Right atrium auricular region (tissue), 2 donors: ENCODE measurements at places on chromosomes 12 and 14.

GRCh38 chr12:91577586-91578539, 395.2 kb upstream of the DCN start:
- DNase-seq, result no peak

- DNase-seq, result no peak
Measured at GRCh38 chr12:9115731-9116559, at the start of gene A2M. Gene A2M (minus strand): TSS chr12:9115919. CDS start chr12:9115849, 70 bp downstream.

GRCh38 chr12:49895773-49896172, 7.9 kb downstream of the FAIM2 start:
- DNase-seq, result no peak

DNA sequence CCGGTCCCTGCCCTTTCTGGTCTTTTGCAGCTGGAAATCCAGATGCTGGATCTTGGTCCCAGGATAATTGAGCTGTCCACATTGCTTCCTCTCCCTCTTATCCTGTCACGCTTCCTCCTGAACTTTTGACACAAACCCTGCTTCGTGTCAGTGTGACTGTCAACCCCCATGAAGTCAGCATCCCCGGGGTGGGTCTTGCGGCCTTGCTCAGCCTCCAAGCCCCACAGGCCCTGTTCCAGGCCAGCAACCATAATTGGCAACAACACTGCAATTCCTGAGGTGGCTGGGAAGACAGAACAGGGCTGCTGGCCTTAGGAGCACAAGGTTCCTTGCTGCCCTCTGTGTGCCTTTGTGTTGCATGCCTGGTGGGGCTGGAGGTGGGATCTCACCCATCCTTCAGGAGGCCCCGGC, 74.9 kb downstream of the NTF3 start:
- peak; percentile 43 for DNase-seq

DNA sequence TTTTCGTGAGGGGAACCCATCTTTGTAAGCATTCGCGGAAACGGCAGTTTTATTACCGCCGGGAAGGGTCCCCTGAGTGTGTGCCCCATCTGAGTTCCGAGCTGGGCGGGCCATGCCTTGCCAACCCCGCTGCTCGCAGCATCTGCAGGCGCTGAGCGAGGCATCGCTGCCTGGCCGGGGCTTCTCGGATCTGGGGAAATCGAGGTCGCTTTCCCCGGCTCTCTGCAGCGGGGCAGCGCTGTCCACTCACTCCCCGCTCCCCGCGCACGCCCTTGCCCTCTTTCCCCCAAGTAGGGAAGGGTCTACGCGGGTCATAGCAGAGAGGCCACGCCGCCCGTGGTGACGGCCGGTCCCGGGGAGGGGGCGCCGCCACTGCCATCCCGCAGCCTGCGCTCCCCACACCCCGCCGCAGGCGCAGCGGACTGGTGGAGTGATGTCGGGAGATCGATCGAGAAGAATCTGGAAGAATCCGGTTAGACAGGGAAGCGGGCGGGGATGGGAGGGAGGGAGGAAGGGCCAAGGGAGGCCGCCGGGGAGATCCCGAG, 507 bp upstream of the FKBP4 start:
- no peak for DNase-seq
